ENCODE measurements at places on chromosomes 4 and X.

GRCh38 chrX:24002792-24003191, 24.2 kb downstream of the KLHL15 start:
- DNase-seq = no peak

- DNase-seq = no peak
These were observed 19.6 kb upstream of the CA5B start for GRCh38 chrX:15718283-15718970.

- DNase-seq = peak; percentile 16
These were observed 11.1 kb downstream of the ITIH6 start for GRCh38 chrX:54786967-54787366.

- DNase-seq = no peak
These were observed 26.8 kb downstream of the ABLIM2 start for GRCh38 chr4:8131826-8132225.

- DNase-seq = no peak
These were observed 164.4 kb downstream of the FBXO8 start for GRCh38 chr4:174119051-174119450.

- no peak for DNase-seq
These were observed 104.5 kb downstream of the MFAP3L start for GRCh38 chr4:169921732-169922131.

GRCh38 chr4:8215001-8215427, 15.9 kb downstream of the SH3TC1 start:
- no peak for DNase-seq

DNA sequence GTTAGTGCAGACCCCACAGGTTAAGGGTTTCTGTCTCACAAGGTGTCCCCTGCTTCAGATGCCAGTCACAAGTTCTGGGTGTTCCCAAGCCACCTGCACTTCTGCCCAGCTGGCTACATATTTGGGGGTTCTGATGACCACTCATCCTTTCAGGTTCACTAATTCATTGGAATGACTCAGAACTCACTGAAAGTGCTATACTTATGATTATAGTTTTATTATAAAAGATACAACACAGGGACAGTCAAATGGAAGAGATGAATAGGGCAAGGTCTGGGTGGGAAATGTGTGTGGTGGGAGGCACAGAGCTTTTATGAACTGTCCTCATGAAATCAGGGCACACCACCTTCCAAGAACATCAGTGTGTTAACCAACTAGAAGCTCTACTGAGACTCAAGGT, 97.7 kb upstream of the CASK start:
- no peak for DNase-seq

GRCh38 chr4:143281507-143282190, 55.0 kb upstream of the GAB1 start:
- no peak for DNase-seq

GRCh38 chr4:143285696-143286437, 50.8 kb upstream of the GAB1 start:
- no peak for DNase-seq

DNA sequence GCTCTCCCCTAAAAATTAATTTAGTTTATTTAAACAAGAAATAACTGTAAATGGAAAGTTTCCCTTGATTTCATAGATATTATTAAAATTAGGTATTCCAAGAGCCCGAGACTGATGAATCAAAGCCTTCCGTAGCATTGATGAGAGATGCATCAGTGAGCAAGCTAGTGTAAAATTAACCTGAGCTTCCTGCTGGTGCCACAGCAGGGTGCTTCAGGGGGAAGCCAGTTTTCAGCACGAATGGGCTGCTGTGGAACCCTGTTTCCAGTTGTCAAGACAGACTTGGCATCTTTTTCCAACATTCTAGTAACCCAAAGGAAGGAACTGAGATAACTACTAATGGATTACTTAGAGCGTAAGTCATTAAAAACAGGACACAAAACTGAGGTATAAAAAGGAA, 221.7 kb downstream of the RBMX2 start:
- no peak for DNase-seq

- DNase-seq = no peak
These were observed 202.0 kb downstream of the SLC4A4 start for GRCh38 chr4:71540749-71541269.

GRCh38 chr4:8534129-8534528, 46.1 kb upstream of the GPR78 start:
- no peak for DNase-seq

- DNase-seq = no peak
These were observed 75.2 kb downstream of the JAKMIP1 start for GRCh38 chr4:6125103-6125651.

DNA sequence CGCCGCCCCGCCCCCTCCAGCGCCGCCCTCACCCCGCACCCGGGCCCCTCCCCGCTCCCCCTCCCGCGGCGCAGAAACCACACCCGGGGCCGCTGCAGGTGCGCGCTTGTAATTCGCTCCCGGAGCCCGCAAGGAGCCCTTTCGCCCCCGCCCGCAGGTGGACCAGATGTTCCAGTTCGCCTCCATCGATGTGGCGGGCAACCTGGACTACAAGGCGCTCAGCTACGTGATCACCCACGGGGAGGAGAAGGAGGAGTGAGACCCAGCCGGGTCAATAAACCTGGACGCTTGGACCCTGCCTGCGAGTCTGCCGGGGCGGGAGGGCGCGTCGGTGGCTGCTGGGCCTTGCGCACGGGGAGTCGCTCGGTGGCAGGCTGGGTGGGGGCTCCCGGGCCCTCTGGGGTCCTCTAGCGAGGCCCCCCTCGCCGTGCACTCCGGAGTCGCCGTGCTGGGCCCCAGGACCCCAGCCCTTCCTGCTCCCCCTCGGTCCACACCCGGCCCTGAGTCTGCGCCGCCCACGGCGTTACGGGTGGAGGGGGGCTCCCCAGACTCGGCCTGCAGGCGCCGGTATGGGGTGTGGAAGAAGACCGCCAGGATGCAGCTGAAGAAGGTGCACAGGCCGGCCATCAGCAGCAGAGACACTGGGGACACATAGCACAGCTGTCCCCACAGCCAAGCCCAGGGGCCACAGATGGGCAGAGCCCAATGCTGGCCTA, 7.1 kb downstream of the SLC49A3 start:
- DNase-seq = no peak

- no peak for DNase-seq
These were observed 142.9 kb downstream of the PTTG2 start for GRCh38 chr4:38102957-38103588.

DNA sequence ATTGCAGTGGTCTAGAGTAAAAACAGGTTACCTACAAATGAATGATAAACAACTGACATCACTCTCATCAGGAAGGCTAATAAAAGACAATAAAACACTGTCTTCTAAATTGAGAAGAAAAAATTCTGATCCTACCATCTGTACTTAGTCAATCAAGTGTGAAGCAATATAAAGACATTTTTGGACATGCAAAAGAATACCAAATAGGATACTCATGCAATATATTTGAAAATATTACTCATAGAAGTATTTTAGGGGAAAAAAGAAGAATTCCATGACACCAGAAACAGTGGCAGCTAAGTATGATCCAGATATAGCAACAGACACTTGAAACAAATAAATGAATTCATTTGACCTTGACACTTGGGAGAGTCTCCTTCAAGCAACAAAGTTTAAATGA, 63.8 kb upstream of the FAM120C start:
- DNase-seq = no peak

DNA sequence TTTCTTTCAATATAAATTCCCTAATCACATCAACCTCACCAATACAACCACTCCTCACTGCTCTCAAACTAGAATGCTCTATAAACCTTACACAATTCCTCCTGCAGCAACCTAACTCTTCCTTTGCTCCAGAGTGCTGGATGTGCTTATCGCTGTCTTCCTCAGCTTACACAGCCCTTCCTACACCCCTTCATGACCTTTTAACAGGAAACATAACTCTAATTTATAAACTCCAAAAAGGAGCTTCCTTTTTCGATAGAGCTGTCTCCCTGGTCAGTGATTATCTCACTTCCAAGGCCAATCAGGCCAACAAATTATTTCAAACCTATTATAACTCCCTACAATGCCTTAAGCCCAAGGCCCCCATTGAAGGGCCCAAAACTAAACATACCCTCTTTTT, 78.8 kb downstream of the COQ2 start:
- DNase-seq = no peak

DNA sequence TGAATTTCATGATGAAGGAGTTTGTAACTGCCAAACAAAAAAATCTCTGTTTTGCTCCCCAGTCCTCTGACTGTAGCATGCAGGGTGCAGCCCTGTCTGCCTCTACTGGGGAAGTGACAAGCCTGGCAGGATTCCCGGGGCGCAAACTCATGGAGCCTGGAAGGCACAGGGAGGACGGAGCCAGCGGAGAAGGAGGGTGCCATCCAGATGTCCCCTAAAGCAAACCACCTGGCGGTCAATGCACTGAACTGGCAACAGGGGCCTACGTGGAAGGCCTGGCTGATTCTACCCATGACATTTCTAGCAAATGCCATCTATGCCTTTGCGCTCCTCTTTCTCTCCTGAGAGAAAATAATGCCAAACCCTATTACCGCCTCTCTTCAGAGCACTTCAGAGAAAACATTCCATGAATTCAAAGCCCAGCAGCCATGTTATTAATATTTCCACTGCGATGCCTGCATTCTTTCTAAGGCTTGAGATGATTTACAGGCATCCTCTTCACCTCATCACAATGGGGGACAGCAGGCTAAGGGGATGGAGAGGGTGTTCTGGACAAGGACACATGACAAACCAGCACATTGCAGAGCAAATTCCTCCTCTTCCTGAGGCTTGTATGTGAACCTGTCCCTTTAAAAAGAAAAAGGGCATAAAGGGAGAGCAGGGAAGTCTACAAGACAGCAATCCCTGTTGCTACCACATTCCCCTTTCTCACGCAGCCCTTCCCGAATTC, 329.3 kb upstream of the NOCT start:
- no peak for DNase-seq

DNA sequence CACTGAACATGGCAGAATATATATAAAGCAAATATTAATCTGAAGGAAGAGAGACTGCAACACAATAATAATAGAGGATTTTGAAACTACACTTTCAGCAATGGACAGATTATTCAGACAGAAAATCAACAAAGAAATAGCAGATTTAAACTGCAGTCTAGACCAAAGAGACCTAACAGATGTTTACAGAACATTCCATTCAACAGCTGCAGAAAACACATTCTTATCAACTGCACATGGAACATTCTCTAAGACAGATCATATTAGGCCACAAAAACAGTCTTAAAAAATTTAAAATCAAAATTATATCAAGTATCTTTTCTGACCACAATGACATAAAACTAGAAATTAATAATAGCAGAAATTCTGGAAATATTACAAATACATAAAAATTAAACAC, 27.1 kb downstream of the CENPE start:
- DNase-seq = no peak

GRCh38 chr4:34182306-34182705, 2062.0 kb downstream of the ARAP2 start:
- DNase-seq = no peak

GRCh38 chr4:112563431-112564200, 47.6 kb upstream of the NEUROG2 start:
- DNase-seq = no peak

DNA sequence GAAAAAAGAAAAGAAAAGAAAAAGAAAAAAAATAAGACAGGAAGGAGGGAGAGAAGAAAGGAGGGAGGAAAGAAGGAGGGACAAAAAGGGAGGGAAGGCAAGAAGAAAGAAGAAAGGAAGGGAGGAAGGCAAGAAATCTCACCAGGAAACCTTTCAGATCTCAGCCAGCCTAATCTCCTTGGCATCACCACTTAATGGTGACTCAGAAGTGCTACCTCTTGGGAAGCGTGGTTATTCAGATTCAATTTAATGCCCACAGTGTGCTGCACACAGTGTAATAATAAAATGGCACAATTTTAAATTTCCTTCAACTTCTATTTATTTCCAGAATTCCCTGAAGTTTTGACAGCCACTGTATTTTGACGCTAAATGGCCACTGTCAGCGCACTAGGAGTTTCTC, 50.3 kb downstream of the DKK2 start:
- no peak for DNase-seq

- no peak for DNase-seq
These were observed 82.5 kb downstream of the HPRT1 start for GRCh38 chrX:134542485-134542884.
